ENCODE measurements at places on chromosomes 2 and 18. TPM values are rescaled to one million over a fixed set of nuclear protein-coding genes. Genes with fewer than 3 reads are reported as not detected.

GRCh38 chr2:216447293-216447692, 35.0 kb downstream of the SMARCAL1 start:
- DNase-seq: no peak

PRSS56 gene
- total RNA-seq: not detected

- no peak for DNase-seq
Measured at GRCh38 chr2:195363496-195363895, 293.5 kb upstream of the SLC39A10 start.

RTP5 gene
- not detected for total RNA-seq

ASPRV1 gene
- 0.34 TPM for total RNA-seq

GRCh38 chr2:59044736-59045135, 803.6 kb upstream of the FANCL start:
- DNase-seq: no peak

- DNase-seq: no peak
Measured at GRCh38 chr2:209382775-209383174, 41.1 kb upstream of the MAP2 start.

GRCh38 chr2:5692561-5693286, 540 bp downstream of the SOX11 start:
- DNase-seq: no peak

THAP4 gene
- total RNA-seq: 37.8 TPM

ELAC1 gene
- 5.3 TPM for total RNA-seq

SNRNP27 gene
- total RNA-seq: 47.7 TPM

SERPINB13 gene
- total RNA-seq: not detected

DNA sequence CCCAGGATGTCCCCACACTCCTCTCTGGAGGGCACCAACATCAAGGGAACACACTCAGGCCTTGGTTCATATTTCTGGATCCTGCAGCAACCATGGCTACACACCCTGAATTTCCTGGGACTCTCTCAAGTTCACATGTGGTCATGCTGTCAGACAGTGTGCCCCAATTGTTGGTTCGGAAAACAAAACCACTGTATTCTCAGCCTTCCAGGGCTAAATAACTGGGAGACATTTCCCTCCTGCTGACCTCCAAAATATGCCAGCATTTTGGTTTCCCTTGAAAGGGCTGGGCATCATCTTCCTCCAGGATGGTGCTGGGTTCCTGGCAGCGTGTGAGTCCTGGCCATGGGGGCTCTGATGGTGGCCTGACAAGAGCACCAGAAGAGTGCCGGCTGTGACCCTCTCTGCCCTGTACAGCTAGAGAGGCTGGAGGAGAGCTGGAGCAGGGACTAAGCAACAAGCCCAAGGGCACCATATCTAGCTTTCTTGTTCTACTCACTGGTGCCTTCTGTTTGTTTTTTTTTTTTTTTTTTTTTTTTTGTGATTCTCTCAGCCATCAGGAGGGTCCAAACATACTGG, 37.5 kb upstream of the WIPF1 start:
- no peak for DNase-seq

AGXT gene
- total RNA-seq: not detected

- no peak for DNase-seq
Measured at GRCh38 chr18:76274468-76275289, 220.4 kb downstream of the ZNF516 start.

- no peak for DNase-seq
Measured at GRCh38 chr2:67216881-67217280, 180.3 kb upstream of the ETAA1 start.

ERFE gene
- total RNA-seq: 0.34 TPM

- no peak for DNase-seq
Measured at GRCh38 chr2:86695053-86695691, 24.9 kb upstream of the RMND5A start.

EVX2 gene
- total RNA-seq: not detected

SCN7A gene
- total RNA-seq: not detected

SPP2 gene
- not detected for total RNA-seq

GRCh38 chr2:135913727-135914365, 37.6 kb upstream of the MCM6 start:
- DNase-seq: peak; percentile 69

SCN9A gene
- total RNA-seq: 0.56 TPM

DNA sequence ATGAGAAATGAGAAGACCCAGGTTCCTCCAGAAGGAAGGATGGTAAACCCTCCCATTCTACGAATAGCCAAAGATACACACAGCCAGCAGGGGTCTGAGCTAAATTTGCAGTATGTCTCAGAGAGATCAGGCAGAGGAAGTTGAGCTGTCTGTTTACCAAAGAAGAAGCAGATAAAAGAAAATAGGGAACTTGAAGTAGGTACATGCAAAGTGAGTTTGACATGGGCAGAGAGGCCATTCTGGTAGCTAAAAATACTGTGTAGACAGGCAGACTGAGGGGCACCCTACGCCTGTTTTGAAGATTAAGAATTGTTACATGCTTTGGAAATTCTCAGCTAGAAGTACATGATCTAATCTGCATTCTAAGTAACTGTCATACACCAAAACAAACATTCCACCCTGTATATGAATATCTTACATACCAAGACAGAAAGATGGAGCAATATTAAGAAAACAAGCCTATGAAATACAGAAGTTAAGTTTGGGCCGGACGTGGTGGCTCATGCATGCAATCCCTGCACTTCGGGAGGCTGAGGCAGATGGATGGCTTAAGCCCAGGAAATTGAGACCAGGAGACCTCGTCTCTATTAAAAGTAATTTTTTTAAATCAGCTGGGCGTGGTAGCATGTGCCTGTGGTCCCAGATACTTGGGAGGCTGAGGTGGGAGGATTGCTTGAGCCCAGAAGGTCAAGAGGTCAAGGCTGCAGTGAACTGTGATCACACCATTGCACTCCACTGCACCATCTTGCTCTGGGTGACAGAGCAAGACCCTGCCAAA, 157.9 kb downstream of the ANKRD44 start:
- DNase-seq: no peak

POTEI gene
- 0.51 TPM for total RNA-seq

DNA sequence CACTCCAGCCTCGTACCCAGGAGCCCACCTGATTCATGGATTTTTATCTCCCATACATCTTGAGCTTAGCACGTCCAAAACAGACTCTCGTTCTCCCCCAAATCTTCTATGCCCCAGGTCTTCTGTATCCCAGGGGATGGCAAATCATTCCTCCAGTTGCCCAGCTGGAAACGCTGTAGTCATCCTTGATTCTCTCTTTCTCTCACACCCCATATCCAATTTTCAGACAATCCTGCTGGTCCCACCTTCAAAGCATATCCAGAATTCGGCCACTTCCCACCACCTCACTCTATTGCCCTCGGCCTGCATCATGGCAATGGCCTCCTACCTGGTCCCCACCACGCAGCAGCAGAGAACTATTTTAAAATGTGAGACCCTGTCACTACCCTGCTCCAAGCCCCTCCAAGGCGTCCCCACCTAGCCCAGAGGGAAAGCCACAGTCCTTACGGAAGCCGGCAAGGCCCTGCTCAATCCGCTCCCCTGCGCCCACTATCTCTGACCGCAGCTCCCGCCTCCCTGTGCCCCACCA, 1.4 kb upstream of the GRHL1 start:
- no peak for DNase-seq

DNA sequence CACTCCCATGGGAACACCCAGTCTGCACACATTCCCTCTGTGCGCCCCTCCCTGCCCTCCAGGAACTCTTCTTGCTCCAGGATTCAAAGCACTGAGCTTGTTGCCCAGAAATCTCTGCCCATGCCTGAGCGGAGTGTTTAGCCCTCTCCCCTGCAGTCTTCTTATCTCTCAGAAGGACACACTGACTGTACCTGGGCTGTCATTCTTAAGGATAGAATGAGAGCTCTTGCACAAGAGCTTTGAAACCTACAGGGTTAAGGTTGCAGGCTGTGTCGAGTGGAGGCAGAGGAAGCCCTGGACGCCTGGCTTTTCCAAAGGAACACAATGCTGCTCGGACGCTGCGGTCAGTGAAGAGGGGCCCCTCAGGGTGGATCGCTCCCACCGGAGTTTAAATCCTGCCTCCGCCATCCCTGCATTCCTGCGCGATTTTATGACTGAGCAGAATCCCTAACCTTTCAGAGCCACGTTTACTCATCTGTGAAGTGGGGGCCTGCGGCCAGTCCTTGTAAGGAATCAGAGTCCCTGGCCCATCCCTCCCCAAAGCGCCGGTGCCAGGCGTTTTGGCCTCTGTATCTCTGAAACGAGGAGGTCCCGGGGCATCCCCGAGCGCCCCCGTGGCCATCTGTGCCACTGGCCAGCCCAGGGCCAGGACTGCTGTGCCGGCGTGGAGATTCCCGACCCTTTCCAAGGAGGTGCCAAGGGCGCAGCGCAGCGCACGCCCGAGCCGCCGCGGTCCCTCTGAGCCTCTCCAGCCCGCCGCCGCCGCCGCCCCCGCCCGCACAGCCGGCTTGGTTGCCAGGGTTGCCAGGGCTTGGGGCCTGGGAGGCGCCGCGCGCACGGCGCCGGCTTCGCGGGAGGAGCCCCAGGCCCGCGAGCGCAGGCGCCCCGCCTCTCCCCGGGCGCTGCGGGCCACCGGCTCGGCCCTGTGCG, 58.9 kb downstream of the FAM168B start:
- no peak for DNase-seq

DNA sequence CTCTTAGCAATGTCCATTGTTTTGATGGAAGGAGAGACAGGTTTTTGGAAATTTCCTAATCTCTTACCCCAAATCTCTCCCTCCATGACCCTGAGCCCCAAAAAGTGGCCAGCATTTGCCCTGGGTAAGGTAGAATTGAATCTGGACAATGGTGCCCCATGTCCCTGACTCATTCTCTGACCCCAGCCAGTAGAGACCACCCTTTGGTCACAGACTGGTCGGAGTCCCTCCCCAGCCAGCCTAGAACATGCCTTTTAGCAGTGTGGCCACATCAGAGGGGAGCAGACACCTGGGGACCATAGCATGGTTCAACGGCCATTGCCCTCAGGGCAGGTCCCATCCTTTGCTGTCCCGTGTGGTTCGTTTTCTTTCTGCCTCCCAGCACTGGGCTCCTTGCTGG, 6.5 kb upstream of the NT5DC4 start:
- DNase-seq: no peak

KHK gene
- 4.8 TPM for total RNA-seq

OLA1 gene
- 139 TPM for total RNA-seq

DNA sequence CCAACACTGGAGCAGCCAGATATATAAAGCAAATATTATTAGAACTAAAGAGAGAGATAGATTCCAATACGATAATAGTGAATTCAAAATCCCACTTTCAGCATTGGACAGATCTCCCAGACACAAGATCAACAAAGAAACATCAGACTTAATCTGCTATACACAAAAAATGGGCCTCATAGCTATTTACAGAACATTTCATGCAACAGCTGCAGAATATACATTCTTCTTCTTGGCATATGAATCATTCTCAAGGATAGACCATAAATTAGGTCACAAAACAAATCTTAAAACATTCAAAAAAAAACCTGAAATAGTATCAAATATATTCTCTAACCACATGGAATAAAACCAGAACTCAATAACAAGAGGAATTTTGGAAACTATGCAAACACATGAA, 23.8 kb upstream of the BAZ2B start:
- no peak for DNase-seq

GRCh38 chr18:8972116-8972515, 130.4 kb upstream of the NDUFV2 start:
- DNase-seq: no peak

GRCh38 chr2:109348190-109348589, 219.2 kb downstream of the SH3RF3 start:
- no peak for DNase-seq

IL1R1 gene
- total RNA-seq: 24.2 TPM

HMSD gene
- total RNA-seq: not detected

DNA sequence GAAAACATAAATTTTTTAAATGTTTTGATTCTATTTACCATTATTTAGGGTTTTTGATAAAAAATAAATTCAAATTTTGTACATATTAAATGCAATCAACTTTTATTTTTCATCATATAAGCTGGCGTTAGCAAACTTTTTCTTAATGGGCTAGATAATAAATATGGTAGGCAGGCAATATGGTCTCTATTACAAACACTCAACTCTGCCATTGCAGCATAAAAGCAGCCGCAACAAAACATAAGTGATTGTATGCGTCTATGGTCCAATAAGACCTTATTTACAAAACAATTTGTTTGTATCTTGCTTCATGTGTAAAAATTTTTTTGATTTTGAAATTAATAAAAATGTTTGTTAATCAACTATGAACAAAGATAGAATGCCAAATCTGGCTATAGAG, 116.8 kb upstream of the GLI2 start:
- no peak for DNase-seq

DNA sequence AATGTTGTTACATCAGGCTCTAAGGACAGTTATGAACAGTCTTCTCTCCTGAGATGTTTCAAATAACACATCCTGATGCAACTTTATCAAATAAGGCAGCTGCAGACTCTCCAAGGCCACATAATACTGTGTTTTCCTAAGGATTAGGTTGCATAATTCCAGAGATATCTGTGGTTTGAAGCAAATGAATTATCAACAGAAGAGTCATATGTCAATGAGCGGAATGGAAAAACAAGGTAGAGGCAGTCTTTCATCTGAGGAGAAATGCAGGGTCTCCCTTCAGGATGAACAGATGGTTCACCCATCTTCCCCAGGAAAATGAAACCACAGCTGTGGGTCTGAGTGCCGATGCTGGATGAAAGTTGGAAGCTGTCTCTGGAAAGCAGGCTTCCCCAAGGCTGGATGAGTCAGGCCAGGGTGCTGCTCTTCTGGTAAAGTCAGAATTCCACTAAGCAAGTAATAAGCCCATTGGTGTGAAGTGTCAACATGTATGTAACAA, 22.2 kb downstream of the LYG1 start:
- DNase-seq: no peak

- DNase-seq: no peak
Measured at GRCh38 chr2:85935170-85935745, 46.5 kb upstream of the ST3GAL5 start.

DNA sequence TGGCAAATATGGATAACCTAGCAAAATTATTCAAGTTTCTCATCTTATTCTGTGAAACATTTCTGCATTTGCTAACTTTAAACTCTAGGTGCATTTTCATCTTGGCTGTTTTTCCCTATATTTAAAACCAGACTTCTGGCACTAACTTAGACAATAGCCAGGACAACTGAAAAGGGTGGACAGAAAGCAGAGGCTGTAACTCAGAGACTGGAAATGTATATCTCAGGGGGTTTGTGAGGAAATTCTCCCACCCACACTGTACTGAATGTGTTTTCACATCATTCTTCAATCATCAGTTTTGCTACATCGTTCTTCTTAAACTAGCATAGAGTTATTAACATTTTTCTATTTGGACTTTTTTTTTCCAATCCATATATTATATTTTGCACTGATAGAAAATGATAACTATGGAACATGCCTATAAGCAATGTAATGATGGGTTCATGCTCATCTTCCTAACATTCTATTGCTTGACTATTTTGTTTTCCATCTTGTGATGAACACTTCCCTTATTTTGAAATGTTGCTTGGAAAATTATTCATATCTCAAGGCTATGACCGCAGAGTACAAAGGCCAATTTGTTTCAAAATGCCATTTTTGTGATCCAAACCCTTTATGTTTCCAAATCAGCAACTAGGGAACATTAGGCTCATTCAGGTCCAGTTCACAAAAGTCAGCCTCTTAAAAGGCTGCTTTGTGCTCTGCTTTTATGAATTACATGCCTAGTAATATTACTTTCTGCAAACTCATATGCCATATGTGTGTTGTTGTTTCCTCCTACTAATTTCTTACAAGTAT, 125.8 kb upstream of the CDH19 start:
- DNase-seq: no peak

- no peak for DNase-seq
Measured at GRCh38 chr2:30717081-30717650, 90.1 kb downstream of the CAPN13 start.

FABP1 gene
- not detected for total RNA-seq

MRPL19 gene
- total RNA-seq: 35.7 TPM

GRCh38 chr18:67386032-67386431, 130.5 kb downstream of the DSEL start:
- peak; percentile 20 for DNase-seq
